ENCODE measurements at places on chromosomes 12 and 14. TPM values are rescaled to one million over a fixed set of nuclear protein-coding genes. Genes with fewer than 3 reads are reported as not detected.

DNA sequence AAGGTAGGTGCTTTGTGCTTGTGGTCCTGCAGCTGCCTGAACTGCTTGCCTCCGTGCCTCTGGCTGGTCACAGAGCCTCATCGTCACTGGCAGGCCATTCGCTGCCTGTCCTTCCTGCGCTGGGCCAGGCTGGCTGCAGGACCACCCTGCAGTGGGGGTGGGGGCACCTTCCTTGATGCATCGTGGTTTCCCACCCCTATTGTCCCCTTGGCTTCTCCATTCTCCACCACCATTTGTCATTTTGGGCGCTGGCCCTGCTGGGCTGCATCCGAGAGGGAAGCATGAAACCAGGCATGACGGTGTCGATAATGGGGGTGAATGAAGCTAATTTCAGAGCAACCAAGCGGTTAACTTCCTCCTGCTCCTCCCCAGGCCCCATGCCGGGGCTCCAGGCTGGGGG is 127.7 kb downstream of the NRXN3 start:
- DNase-seq, result no peak

GRCh38 chr12:113054948-113055486 is 1.5 kb upstream of the DTX1 start:
- DNase-seq, result no peak

DNA sequence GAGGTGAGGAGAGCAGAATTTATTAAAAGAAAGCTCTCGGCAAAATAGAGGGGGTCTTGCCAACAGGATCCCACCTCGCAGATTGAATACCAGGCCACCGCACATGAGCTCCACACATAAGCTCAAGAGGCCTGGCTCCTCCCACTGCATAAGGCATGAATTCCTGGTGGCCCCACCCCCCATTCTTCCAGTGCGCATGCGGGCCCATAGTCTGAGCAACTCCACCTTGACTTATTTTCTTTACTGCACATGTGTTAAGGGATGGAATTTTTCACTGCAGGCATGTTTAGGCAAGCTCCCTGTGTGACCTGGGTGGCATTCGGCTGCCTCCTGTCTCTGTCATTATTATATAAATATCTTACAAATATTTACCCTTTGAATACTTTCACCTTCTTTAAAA is 412.5 kb downstream of the RMST start:
- DNase-seq, result no peak

GRCh38 chr14:37508503-37508902 is 86.5 kb downstream of the FOXA1 start:
- DNase-seq, result no peak

GRCh38 chr12:1234073-1234472 is 243.1 kb downstream of the ERC1 start:
- no peak for DNase-seq

DNA sequence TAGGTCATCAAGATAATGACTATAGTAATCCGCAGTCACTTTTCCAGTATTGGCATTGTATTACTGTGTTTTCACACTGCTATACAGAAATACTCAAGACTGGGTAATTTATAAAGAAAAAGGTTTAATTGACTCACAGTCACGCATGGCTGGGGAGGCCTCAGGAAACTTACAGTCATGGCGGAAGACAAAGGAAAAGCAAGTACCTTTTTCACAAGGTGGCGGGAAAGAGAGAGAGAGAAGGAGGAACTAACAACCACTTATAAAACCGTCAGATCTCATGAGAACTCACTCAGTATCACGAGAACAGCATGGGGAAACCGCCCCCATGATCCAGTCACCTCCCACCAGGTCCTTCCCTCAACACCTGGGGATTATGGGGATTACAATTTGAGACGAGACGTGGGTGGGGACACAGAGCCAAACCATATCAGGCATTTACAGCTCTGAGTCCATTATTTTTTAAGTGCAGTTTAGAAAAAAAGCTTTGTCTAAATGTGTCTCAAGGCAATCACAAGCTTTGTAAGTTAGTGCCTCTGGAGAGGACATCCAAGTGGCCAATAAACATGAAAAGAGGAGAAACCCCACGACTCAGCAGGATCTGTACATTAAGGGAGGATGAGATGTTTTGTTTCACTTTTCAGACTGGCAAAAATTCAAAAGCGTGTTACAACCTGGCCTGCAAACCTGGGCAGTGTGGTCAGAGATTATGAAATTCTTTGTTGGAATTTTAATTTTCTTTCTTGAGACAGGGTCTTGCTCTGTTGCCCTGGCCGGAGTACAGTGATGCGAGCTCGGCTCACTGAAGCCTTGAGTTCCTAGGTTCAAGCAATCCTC is 82.0 kb downstream of the DNAH10 start:
- no peak for DNase-seq

DNA sequence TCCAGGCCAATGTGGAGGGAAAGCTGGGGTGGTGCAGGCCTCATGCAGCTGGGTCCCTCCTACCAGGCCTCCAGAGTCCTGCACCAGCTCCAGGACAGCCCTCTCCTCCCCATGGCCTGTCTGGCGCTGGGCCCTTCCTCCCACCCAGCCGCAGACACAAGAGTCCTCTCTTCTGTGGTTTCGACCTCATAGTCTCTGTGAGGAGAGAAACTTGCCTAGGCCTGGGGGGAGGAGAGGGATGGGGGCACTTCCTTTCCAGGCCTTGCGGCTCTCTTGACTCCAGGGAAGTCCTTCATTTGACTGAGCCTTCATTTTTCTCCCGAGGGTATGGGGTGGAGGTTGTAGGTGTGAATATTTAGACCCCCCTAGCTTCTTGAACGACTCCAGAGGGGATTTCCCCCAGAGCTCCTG is 2.3 kb downstream of the MMP14 start:
- DNase-seq, result no peak

GRCh38 chr12:75935539-75936242 is 95.9 kb downstream of the PHLDA1 start:
- no peak for DNase-seq

- no peak for DNase-seq
Observed at GRCh38 chr12:31118347-31119191, 44.9 kb downstream of the DDX11 start.

- no peak for DNase-seq
Observed at GRCh38 chr14:68580096-68580645, 212.7 kb downstream of the ZFP36L1 start.

Gene NXPH4
- polyA plus RNA-seq, result 0.13 TPM

Gene CACNA1C
- 0.46 TPM for polyA plus RNA-seq

Measured in sigmoid colon (tissue), 7 donors.